Stimulated activated CD4-positive, alpha-beta T cell treated with anti-CD3 and anti-CD28 coated beads, Interleukin-2, amount 100 ng/mL, for 4 hours (primary cell): ENCODE measurements at places on chromosomes 16 and 17.
A peak's percentile ranks its signal among the peaks of the same experiment; 100 is the strongest.

GRCh38 chr16:31876951-31877828 is 3.6 kb downstream of the ZNF267 start:
- peak; percentile 55 for DNase-seq

DNA sequence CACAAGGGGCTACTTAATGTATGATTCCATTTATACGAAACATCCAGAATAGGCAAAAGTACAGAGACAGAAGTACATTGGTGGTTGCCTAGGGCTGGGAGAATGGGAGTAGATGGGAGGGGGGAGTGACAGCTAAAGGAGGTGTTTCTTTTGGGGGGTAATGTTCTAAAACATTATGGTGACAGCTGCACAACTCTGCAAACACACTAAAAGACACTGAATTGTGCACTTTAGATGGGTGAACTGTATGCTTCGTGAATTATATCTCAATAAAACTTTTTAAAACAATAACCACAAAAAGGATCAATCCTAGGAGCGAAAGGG is 661 bp downstream of the LYRM9 start:
- DNase-seq: no peak

- no peak for DNase-seq
These were observed 773 bp downstream of the NTN3 start for GRCh38 chr16:2471653-2472487.

DNA sequence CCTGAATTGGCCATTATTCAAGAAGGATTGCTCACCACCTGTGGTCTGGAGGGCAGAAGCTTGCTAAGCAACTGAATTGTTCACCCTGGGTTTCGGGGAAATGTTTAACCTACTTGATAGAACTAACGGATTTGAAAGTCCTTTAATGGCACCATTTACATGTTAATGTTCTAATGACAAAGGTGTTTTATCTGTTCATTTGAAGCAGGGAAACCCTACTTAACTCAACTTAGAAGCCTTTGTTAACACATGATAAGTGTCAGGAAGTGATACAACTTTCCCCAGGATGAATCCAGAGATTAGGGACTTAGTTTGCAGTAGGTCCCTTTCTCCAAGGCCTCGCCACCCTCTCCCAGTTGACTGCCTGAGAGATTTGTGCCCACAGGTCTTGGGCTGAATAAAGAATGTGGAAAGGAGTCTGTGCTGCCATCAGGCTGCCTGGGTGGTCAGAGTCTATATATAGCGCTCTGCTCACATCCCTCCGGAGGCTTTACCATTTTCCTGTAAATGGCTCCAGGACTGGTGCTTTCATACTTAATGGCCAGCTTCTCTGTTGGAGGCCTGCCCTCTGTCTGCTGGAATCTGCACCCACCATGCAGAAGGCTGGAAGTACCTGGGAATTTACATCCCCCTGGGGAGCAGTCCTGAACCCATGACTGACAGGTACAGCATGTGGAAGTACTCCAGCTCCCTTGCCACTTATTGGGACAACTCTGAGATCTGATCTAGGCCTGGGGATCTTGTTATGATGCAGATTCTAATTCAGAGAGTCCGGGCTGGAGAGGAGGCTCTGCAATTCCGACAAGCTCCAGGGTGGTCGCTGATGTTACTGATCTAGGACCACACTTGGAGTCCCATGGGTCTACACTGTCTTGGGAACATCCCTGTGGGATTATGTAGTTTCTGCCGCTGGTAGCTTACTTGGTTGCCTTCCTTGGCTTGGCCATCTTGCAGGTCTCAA is 99.9 kb downstream of the ASIC2 start:
- no peak for DNase-seq

DNA sequence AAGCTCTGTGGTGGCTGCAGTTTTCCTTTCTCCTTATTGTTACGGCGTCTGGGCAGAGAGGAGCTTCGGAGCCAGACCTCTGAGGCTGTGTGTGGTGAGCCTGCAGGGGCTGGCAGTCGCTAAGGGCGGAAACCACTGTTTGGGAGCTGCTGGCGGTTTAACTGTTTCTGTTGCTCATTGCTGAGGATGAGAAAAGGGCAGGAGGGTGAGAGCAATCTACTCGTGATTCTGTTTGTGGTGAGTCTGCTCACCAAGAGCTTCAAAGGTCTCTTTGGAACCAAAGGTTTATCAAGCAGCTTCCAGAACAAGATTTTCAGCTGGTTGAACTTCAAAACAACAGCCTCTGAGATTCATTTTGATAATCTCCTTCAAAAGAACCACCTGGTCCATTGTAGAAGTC is 143.9 kb downstream of the ANKFN1 start:
- no peak for DNase-seq

- DNase-seq: no peak
These were observed 75.1 kb downstream of the CYLD start for GRCh38 chr16:50816901-50817555.

GRCh38 chr16:27234171-27234570 is 30.8 kb downstream of the KDM8 start:
- no peak for DNase-seq

GRCh38 chr17:8438441-8438840 is 2.8 kb downstream of the NDEL1 start:
- no peak for DNase-seq

DNA sequence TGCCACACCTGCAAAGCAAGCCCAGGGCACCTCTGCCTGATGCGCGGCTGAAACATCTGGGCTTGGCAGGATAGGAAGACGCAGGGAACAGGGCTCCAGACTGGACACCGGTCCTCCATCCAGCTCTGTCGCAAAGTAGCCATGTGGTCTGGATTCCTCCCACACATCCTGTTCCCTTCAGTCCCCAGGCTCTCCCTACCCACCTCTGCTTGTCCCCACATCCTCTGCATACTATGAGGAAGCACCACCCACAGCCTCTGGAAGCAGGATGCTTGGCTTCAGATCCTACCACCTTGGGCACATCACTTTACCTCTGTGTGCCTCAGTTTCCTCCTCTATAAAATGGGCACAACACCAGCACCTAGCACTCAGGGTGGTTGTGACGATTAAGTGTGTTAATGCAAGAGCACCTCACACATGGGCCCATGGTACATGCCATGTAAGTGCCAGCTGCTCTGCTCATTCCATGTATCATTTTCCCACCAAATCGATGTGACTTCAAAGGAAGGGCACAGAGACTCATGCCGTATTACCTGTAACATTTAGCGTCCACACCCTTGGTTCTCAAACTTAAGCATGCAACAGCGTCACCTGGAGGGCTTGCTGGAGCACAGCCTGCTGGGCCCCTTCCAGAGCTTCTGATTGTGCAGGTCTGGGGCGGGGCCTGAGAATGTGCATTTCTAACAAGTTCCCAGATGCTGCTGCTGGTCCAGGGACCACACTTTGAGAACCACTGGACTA is 138.6 kb upstream of the SDK2 start:
- no peak for DNase-seq
